ENCODE measurements at places on chromosomes 12 and 14.

- DNase-seq = peak; percentile 70
These were observed 1.2 kb upstream of the GAPDH start for GRCh38 chr12:6532927-6533652.

DNA sequence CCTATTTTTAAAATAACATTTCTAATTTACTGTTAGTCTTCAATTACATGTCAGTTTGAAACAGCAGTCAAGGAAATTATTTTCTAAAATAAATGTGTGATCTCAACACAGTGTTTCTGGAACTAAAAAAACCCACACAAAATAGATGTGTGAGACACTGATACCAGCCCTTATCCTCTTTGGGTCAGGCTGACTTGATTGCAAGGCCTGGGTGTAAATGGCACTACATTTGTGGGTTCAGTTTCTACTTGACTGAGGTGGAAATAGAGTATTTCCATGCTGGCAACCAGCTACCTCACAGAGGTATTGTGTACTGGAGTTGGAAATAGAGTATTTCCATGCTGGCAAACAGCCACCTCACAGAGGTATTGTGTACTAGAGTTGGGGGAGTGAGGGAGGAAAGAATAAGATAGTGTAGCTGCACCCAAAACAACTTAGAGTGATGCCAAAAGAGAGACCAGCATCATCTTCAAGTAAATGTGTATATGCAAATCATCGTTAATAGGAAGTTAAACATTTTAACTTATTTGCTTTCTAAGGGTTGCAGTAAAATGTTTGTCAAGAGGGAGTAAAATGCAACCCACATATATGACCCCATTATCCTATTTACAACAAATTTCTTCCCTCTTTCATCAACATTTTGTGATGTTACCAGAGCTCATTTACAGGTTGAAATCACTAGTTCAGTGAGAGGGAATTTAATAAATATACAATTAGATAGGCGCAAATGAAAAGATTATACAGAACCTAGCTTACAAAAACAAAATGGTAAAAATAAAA, 10.7 kb upstream of the LYZ start:
- DNase-seq = no peak

DNA sequence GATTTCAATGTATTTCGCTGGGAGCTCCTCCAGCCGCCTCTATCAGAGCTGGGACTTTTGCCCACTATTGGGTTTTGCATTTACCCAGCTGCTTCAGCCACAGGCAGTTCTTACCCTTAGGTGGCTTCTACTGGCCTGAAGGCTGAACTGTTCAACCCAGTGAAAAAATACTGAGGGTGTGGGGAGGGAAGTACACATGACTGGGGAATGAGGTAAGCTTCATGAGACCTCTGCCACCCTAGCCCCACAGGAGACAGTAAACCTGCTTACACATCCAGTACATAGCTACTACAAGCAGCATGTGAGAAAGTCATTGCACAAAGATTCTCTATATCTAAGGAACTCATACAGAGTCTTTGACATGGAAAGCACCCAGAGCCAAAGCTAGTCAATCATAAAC, 411.1 kb downstream of the SYT1 start:
- no peak for DNase-seq

DNA sequence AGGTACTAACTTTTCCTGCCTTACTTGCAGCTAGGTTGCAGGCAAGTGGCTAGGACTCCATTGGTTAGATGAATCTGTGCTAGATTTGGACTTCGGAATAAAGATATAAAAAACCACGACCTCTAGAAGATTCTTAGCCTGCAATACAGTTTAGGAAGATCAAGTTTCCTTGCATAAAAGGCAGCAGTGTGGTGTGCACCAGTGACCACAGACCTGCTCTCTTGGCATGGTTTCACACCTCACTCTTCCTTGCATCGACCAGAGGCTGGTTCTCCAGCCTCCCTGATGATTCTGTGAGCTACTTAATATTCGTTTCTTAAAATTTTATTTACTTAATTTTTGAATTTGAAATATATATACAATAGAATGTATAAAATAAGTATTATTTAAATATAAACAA, 9.8 kb downstream of the KLHDC1 start:
- DNase-seq = no peak

DNA sequence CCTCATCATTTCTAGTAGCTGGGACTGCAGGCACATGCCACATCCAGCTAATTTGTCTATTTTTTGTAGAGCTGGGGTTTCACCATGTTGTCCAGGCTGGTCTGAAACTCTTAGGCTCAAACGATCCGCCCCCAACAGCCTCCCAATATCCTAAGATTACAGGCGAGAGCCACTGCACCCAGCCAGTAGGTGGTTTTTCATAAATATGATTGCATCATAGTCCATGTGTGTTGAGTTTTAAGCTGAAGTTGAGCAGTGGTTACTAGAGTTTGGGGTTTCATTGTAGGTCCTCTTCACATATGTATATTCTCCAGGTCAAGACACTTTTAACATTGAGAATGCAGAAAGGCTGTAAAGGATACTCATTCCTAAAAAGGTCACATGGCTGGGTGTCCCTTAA, 13.1 kb upstream of the TNS2 start:
- no peak for DNase-seq

DNA sequence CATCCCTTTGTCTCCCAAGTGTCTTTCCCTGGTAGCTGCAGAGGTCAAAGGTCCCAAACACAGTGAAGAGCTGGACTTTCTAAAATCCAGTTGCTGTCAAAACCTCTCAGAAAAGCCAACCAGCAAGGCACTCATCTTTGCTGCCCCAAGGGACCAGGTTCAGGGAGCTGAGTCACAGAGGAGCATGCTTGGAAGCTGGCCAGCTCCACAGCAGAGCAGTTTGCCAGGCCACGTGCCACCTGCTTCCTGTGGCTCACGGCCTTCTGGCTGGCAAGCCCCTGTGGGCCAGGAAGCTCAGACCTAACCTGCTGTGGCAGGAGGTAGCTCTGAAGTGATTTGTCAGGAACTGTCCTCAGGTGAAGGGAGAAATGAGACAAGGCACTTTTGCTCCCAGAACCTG, 3.6 kb downstream of the ISCU start:
- peak; percentile 58 for DNase-seq

- DNase-seq = no peak
These were observed 31.3 kb upstream of the ULK1 start for GRCh38 chr12:131862994-131863710.

DNA sequence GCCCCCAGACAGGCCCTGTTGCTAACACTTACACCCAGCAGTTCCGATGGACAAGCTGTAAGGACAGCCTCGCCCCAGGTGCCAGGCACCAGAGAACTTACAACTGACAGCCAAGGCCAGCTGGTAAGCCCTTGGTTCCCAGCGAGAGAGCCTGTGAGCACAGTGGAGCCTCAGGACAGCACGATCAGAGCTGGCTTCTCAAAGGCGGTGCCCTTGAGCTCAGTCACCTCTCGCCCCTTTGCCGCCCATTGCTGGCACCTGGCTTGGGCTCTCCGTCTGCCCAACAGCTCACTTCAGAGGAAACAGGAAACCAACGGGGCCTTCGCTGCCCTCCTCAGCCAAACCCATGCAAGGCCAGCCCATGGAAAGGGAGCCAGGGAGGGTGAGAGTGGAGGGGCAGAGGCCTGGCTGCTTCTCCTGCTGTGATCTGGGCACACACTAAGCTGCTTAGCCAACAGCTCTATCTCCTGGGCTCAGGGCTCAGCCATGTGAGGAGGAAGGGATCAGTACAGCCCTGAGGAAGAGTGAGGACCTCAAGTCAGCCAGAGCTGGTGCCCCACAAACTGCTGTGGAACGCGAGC, 98.5 kb downstream of the SINHCAF start:
- DNase-seq = no peak

GRCh38 chr12:120668091-120668867, 18.7 kb upstream of the MLEC start:
- no peak for DNase-seq

Data from NCI-H774 (cell line).